ENCODE measurements at places on chromosomes 1 and 21.

GRCh38 chr1:226482975-226483700 is 65.4 kb upstream of the STUM start:
- no peak for DNase-seq

- DNase-seq: no peak
Measured at GRCh38 chr1:61606448-61607312, 118.3 kb downstream of the TM2D1 start.

- no peak for DNase-seq
Measured at GRCh38 chr1:21770201-21770600, 12.7 kb downstream of the USP48 start.

DNA sequence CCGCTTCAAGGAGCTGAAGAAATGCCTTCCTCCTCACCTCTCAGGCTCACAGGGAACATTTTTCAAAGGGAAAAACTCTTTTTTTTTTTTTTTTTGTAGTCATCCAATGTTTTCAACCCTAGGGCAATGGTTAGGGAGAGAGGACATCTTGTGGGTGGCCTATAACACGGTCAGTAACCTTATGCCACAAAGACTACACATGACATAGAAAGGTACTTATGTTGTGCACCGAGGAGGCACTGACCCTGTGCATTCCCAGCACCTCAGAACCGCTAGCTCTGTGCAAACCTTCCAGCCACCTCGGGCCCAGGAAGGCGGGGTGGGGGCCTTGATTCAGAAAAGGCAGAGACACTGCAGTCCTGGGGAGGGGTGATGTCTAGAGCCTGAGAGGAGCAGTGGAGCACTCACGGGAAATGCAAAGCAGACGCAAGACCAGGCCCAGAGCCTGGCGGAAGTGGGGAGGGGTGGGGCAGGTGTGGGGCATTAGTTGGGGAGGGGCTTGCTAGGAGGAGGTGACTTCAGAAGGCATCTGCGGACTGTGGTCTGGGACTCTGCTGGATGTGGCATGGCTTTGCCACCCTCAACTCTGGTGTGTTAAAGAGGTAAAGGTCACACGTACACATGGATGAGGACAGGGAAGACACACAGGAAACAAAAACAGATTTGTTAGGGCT is 68.6 kb downstream of the MDM4 start:
- DNase-seq: no peak

All from C1 segment of cervical spinal cord (tissue), 14 donors.